ENCODE measurements at places on chromosomes 5 and 9.

GRCh38 chr5:107135391-107135790 is 535.3 kb downstream of the EFNA5 start:
- DNase-seq = no peak

DNA sequence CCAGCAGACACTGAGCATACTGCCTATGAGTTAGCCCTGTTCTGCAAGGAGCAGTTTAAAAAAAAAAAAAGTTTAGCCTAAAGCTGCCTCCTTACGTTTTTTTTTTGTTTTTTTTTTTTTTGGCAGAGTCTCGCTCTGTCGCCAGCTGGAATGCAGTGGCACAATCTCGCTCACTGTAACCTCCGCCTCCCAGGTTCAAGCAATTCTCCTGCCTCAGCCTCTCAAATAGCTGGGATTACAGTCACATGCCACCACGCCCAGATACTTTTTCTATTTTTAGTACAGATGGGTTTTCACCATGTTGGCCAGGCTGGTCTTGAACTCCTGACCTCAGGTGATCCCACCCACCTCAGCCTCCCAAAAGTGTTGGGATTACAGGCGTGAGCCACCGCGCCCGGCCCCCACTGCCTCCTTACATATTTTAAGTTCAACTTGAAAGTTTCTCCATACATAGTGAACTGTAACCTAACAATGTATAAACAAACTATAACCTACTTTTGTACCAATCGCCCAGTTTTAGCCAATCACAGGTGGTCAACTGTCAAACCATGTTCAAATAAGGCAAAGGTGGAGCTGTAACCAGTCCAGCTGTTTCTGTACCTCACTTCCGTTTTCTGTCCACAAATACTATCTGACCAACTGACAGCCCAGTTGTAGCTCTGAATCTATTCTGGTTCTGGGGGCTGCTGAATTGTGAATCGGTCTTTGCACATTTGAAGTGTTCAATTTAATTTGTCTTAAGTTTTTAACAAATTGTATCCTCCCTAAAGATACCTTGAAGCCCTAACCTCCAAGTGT is 17.1 kb downstream of the GKAP1 start:
- no peak for DNase-seq

DNA sequence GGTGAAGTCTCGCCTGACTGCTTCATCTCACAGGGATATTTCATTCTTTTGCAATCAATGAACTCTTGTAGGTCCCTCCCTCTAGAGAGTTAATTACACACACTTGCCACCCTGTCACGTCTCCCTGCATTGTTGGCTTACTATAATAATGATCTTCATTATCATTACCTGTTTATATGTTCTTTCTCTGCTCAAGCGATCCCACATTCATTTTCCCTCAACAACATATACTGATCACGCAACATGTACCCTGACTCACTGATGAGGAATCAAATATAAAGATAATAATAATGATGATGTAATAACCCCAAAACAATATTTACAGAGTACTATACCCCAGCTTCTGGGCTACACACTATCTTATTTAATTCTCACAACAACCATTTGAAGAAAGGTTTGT is 88.5 kb downstream of the FEM1C start:
- no peak for DNase-seq

- DNase-seq = no peak
Observed at GRCh38 chr9:125696106-125696647, 10.8 kb downstream of the MAPKAP1 start.

- DNase-seq = no peak
Observed at GRCh38 chr5:73939557-73939956, 313.6 kb downstream of the ARHGEF28 start.

GRCh38 chr5:146165903-146166302 is 16.5 kb downstream of the LARS1 start:
- DNase-seq = no peak

- no peak for DNase-seq
Observed at GRCh38 chr9:92170848-92171247, 55.6 kb upstream of the SPTLC1 start.

GRCh38 chr5:129853588-129853987 is 50.7 kb upstream of the CHSY3 start:
- DNase-seq = no peak

- no peak for DNase-seq
Observed at GRCh38 chr5:9624196-9624947, 5.8 kb downstream of the TAS2R1 start.

DNA sequence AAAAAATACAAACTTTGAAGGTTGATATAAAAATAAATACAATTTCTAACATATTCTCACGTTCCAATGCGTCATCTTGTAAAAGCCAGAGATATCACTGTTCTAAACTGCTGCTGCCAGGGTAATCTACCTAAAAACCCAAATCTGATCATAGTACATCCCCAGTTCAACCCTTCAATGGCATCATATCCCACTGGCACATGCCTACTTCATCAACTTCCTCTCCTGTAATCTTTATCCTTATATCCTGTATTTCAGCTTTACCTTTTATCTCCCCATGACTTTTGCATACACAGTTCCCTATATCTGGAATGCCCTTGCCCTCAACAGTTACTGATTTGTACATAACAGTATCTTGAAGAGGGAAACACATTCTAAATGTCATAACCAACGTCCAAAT is 7.5 kb downstream of the DENND1A start:
- DNase-seq = no peak

DNA sequence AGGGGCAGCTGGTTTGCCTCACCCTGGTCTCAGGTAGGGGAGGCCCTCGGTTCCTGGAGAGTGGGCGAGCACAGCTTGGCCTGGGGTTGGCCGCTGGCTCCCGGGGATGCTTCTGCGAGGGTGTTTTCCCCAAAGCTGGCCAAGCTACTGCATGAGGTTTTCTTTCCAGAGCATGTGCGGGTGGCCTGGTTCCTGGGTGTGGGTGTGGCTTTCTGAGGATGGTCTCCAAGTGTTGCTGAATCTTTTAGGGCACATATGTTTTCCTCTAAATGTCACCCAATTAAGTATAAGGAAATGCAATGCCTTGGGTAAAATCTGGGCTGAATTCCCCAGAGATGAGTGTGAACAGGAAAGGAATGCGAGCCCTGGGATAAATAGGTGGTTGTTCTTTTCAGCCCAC is 115.8 kb upstream of the ICE1 start:
- DNase-seq = no peak

DNA sequence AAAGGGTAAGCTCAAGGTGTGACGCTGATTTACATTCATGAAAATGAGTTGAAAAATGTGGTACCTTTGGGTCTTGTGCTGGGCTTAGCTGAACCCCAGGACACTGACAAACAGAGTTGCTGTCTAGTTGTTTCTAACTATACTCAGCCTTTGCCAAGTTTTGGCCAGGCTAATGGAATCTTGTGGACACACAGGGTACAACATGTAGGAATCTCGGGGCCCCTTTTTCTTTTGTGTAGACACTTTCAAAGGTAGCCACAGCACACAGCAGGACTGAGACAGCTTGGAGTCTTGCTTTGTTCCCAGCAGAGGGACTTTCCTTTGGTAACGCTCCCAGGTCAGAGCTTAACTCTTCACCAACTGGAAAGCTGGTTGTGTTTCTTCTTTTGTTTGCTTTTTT is 7.8 kb downstream of the LIX1 start:
- DNase-seq = no peak

DNA sequence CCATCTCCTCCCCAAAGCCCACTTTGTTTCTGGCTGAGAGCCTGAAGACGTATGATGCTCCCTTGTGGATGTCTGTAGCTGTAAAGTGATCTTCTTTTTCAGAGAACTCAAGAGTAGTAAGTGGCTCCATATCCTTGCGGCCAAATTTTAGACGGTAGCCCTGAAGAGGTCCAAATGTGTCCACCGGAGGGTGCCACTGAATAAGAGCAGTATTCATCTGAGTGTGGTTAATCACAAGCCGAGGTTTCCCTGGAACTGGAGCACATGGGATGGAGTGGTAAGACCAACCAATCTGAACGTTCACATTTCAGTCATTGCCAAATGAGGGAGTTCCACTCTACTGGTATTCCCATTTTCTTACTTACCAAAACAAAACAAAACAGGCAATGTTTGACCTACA is 686.5 kb upstream of the DMAC1 start:
- no peak for DNase-seq

DNA sequence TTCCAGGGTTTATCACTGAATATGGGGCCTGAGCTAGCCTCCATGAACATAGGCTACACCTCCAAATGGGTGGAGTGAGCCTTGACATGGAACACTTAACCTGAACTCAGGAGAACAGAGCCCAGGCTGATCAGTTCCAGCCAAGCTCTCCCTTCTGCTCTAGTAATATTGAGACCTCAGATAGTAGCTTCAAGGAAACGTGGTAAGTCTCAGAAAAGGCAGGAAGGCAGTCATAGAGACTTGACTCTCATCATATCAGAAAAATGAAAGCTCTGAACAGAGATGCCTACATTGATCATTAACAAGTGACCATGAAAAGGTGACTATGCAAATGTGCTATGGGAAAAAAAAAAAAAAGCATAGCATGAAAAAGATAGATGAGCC is 40.5 kb upstream of the MYO10 start:
- DNase-seq = no peak

DNA sequence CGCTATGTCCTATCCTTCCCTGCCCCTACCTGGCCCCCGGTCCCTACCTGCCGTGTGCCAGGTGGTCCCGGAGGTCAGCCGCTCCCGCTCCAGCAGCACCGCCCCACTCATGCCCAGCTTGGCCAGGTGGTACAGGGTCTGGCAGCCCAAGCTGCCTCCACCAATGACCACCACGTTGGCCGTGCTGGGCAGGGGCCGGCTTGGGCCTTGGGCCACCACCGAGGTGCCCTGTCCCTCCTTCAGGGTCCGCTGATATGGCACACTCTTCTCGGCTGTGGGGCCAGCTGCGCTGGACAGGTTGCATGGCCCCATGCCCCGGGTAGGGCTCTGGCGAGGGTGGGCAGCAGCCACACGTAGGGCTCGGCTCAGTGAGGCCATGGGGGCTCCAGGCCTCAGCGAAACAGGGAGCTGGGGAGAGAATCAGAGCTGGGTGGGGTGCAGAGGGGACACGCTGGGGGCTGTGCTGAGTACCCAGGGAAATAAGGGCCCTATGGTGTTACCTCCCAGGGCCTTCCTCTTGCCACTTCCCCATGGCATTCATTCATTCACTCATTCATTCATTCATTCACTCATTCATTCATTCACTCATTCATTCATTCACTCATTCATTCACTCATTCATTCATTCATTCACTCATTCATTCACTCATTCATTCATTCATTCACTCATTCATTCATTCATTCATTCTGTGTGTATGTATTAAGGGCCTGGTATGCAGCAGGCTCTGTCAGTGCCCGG is 4.2 kb downstream of the SARDH start:
- DNase-seq = no peak

- no peak for DNase-seq
Observed at GRCh38 chr5:153829510-153830065, 209.1 kb downstream of the FAM114A2 start.

DNA sequence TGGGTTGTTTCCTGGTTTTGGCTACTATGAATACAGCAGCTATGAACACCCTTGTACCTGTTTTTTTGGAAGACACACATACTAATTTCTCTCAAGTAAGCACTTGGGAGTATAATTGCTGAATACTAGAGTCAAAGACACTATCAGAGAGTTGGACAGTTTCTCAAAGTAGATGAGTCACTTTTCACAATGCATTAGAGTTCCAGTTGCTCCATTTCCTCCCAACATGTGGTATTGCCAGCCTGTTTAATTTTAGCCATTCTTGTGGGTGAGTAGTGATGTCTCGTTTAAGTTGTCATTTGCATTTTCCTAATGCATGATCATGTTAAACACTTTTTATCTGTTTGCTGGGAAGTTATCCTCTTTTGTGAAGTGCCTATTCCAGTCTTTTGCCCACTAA is 81.6 kb upstream of the GDNF start:
- DNase-seq = no peak

DNA sequence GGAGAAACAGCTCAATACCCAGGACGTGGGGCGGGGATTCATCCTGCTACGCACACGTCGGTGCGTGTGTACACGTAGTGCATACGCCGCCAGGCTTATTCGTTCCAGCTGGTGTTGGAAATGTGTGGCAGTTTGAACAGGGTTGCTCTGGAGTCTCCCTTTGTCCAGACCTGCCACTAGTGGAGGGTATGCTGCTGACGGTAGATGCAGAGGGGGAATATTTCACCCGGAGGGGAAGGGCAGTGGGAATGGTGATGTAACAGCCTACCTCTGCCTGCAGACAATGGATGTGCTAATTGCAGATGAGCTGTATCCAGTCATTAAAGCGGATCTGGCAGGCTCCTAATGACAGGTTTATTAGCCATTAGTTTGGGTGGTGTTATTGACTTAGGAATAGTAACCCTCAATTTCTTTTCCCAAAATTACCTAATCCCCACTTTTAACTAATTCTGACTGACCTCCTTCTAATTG is 142.7 kb downstream of the PAX5 start:
- DNase-seq = no peak

GRCh38 chr5:134581241-134581981 is 51.2 kb downstream of the SAR1B start:
- no peak for DNase-seq

- no peak for DNase-seq
Observed at GRCh38 chr5:83364312-83365299, 106.9 kb upstream of the VCAN start.

GRCh38 chr9:68996462-68996861 is 17.5 kb downstream of the PRKACG start:
- no peak for DNase-seq

GRCh38 chr5:116507051-116507537 is 67.5 kb downstream of the SEMA6A start:
- no peak for DNase-seq

GRCh38 chr5:53607886-53608285 is 47.4 kb downstream of the NDUFS4 start:
- DNase-seq = no peak

DNA sequence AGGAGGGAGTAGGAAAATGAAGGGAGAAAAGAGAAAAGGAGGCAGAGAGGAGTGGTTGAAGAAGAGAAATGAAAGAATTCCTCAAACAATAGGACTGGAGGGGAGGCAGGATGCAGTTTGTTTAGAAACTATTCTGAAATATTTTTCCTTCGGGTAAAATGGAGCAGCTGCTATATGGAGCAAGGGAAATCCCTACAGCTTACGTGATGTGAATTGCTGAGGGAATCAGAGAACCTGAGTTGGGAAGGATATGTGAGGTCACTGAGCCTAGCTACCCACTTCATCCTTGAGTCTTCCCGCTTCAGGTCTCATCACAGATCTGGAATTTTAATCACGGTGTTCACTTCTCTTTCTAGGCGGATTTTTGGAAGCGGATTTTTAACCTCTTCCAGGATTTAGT is 204.3 kb downstream of the ERCC6L2 start:
- no peak for DNase-seq

DNA sequence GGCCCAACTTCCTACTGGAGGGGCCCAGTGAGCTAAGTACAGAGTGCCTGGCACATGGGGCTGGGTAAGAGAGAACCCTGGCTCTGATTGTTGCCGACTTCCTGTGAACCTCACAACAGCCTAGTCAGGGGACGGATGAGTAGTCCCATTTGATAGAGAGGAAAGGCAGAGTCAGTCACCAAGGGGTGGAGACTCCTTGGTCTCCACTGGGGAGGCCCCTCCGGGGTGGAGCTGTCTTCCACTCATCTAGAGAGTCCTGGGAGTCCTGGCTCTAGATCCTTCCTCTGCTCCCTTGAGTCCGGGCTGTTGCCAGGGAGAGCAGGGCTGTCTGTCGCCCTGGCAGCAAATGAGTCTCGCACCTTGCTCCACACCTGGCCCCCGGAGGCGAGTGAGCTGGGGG is 8.0 kb downstream of the GRK6 start:
- no peak for DNase-seq

- DNase-seq = no peak
Observed at GRCh38 chr9:97535771-97536170, 34.3 kb downstream of the TMOD1 start.

GRCh38 chr5:26487553-26487952 is 550.8 kb downstream of the CDH9 start:
- no peak for DNase-seq

- no peak for DNase-seq
Observed at GRCh38 chr9:81289622-81290021, 399.7 kb downstream of the TLE1 start.

Measured in effector memory CD4-positive, alpha-beta T cell (primary cell).